ENCODE measurements at places on chromosomes 11 and 22.

GRCh38 chr22:49691256-49691655 lies 136.4 kb downstream of the BRD1 start:
- no peak for ATAC-seq

- no peak for ATAC-seq
Observed at GRCh38 chr11:116701876-116702275, 70.9 kb downstream of the BUD13 start.

DNA sequence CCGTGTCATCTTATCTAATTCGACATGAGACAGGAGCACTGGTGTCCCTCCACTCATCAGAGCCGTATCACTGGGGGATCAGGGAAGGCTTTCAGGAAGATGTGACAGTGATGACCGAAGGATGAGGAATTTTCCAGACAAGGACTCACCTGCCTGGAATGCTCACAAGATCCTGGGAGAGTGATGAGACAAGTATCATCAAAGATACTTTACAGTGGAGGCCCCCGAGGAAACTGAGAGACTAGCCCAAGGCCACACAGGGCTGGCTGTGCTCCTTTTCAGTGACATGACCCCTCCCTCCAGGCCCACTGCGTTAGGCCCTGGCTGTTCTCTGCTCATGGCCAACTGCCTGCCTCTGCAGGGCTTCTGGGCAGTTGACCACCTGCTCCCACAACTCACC lies 13.0 kb downstream of the CLPB start:
- no peak for ATAC-seq

DNA sequence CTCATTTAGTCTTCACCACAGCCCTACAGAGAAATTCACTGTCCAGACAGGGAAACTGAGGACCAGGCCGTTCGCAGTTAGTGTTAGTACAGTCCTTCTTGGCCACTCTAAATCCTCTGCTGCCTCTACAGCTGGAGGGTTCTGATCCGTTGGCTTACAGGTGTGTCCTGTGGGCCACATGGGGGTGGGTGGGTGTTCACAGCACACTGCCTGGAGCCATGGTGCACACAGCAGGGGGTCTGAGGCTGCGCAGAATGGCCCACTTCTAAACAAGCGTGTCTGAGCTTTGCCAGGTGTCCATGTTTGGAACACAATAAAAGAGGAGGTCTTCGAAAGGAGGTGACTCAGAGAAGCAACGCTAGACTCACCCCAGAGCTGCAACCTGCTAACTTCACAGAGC lies 249.0 kb downstream of the ST3GAL4 start:
- ATAC-seq: no peak

DNA sequence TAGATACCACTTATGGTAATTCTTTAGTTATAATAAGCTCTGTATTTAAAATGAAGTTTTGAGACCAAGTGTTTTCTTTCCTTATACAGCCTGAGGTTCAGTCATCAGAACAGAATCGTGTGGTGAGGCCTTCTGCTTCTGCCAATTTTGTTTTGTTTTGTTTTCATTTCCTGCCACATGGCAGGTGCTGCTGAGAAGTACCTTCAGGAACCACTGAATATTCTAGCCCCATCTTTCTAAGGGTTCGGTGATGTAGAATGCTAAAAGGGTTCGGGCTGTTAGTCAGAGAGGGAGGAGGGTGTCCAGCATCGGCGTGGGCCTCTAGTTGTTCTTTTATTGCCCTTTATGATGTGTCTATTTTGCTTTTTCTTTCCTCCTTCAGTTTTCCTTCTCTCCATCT lies 25.8 kb downstream of the TNRC6B start:
- ATAC-seq: peak; percentile 86

DNA sequence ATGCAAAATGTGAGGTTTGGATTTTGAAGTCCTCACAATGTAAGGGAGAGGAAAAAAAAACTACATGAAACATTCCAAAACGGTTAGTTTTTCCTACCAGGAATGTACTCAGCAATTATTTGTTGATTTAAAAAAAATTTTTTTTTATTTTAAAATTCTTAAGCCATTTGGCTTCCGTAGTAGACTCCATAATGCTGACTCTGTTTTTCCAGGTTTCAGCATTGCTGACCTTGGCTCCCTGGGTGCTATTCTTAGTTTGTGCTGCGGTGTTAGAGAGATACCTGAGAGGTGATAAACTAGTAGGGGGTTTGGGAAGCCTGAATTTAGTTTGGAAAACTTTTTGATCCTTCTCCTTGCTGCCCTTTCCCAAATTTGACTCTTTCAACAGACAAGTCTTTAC lies 10.6 kb downstream of the STT3A start:
- ATAC-seq: no peak

DNA sequence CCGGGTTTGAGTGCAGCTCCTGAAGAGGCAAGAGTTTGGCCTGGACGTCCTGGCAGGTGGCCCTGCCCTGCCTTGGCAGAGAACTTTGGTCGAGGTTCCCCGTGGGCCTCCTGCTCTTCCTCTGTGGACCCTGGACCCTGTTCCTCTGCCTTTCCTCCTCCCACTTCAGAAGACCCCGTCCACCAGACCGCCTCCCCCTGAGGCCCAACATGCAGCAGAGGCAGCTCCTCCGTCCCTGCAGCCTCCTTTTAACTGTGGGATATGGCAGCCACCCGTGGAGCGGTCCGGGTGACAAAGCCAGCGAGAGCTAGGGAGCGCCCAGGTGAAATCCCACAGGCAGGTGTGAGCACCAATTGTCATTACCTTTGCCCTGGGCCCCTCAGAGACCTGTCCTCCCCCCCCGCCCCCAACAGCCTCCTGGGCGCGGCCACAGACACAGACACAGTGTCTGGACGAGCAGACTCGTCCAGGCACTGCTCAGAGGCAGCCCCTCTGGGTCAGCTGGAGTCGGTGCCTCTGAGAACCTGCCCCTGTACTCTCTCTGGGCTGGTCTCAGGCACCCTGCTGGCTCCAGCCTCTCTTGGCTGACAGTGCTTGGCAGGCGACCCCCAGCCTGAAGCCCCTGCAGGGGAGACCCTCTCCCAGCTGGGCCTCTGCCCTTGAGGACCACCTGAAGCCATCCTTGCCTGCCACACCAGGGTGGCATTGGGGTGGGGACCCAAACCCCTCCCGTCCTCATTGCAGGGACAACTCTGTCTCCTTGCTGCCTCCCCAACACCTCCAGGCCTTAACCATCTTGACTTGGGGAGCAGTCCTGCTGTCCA lies 4.1 kb upstream of the PTDSS2 start:
- ATAC-seq: no peak

DNA sequence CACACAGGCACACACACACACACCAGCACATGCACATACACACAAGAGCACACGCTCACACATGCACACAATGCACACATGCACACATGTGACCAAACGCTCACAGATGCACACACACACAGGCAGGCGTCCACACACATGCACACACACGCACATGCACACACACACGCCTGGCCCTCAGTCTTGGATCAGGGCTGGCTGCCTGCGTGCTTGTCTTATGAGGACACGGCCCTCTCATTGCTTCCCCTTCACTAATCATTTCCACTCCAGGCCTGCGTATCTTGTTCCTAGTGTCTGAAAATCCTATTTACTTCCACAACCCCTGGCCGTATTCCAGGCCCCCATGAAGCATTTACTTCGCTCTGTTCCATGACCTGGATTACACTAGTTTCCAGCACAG lies 740.5 kb downstream of the BRD1 start:
- ATAC-seq: no peak

DNA sequence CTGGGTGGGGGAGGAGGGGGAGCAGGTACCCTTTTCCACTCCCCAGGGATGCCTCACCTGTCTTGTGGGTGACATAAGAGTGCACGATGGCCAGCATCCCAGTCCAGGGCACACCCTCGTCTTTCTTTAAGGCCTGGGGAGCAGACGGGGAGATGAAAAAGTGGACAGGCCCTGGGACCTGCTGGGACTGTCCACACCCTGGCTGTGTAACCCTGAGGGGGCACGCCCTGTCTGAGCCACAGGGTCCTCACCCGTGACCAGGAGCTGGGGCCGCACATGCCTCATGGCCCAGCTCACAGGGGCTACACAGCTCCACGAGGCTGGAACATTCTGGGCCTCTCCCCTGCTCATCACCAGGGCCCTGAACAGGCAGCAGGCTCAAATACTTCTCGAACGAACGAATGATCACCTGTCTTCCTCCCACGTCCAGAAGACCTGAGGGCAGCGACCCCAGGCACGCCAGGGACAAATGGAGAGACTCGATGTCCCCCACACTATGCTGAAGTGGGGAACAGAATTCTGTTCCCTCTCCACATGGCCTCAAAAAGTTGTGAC lies 123.9 kb downstream of the PHF21B start:
- ATAC-seq: no peak

- no peak for ATAC-seq
Observed at GRCh38 chr11:70481625-70482528, 83.5 kb downstream of the CTTN start.

- no peak for ATAC-seq
Observed at GRCh38 chr11:19345848-19346681, 105.3 kb upstream of the E2F8 start.

DNA sequence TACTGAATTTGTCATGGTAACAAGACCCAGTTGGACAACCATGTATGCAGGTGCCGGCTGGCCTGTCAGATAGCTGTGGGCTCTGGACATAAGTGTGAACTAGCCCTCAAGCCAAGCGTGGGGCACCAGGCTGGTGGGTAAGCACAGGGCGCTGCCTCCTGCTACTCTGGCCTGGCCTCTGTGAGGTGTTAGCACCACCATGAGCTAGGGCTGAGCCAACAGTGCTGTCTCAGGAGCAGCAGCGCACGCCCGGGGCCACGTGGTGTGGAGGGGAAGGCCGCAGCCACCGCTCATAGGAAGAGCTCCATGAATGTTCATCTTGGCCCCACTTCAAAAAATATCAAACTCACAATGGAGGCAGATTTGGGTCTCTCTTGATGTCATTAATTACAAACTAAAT lies 35.3 kb upstream of the GNB1L start:
- no peak for ATAC-seq

DNA sequence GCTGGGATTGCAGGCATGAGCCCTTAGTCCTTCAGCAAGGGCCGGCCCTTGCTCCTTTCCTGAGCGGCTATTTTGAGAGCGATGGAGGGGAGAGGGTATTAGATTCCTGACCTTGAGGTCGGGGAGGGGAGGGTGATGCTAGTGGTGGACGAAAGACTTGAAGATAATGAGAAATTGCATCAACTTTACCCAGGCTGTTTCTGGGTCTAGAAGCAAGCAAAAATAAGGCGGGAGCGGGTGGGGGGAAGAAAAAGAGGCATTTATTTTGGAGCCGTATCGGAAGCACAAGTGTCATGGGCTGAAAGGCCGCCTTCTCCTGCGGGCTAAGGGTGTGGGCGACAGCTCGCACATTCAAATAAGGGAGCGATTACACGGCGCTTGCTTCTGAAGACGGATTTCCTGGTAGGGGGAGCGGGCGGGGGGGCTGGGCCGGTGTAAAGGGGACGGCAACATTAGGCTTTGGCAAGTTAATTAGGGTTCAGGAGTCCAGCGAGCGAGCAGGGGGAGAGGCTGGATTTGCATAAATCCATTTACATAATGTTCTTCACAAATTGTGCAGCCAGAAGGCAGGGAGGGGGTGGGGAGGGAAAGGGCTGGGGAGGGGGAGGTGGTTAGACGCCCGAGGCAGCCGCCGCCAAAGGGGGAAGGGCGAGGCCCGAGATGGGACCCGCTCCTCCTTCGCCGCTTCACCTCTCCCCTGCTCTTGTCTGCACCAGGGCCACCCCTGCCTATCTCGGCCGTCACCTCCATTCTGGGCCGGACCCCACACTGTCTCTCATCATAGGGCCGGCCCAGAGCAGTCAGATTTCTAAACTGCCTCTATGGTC lies 245.9 kb downstream of the MIAT start:
- ATAC-seq: no peak

DNA sequence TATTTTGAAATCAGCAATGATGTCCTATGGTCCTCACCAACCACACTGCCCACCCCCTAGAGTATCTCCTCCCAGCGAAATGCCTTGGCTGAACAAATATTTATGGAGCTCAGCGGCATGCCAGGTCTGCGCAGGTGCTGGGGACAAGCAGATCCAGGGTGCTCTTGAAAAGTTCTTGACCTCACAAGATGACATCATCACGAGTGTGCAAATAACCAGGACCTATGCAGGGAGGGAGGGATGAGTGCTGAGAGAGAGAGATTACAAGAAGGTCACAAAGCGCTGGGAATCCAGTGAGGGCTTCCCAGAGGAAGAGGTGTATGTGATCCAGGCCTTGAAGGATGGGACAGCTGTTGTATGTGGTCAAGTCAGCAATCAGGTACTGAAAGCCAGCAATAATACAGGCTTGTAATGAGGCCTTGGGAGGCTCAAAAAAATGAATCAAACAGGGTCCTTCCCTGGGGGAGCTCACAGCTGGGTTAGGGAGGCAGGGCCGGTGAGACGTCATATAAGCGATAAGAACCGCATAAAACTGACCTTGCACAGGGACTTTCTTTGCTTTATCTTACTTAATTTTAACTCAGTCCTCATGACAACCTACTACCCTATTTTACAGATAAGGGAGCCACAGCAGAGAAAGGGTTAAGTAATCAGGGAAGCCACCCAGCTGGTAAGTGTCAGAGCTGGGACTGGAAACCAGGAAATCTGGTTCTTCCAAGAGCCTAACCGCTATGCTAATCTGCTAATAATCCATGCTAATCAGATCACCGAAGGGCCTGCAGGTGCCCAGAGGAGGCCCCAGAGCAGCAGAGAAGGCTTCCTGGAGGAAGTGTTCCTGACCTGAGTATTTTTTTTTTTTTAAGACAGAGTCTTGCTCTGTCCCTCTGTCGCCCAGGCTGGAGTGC lies 8.2 kb downstream of the ARRB1 start:
- no peak for ATAC-seq

DNA sequence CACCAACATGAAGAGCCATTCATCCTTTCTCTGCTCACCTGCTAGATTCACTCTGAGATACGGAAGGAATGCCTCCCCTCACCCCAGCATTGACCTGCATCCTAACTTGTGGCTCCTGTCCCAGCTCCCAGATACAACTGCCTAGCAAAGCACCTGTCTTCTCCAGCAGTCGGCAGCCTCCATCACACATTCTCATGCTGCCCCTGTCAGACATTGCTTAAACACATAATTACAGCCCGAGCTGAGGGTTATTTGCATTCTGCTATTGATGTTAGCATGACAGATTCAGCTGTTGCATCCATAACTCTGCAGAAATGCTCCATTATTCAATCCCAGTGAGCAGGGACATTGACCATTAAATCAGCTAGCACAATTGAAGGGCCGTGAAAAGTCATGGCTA lies 184.4 kb upstream of the NARS2 start:
- ATAC-seq: no peak

GRCh38 chr11:856397-856796 lies 13.7 kb downstream of the TSPAN4 start:
- ATAC-seq: no peak

DNA sequence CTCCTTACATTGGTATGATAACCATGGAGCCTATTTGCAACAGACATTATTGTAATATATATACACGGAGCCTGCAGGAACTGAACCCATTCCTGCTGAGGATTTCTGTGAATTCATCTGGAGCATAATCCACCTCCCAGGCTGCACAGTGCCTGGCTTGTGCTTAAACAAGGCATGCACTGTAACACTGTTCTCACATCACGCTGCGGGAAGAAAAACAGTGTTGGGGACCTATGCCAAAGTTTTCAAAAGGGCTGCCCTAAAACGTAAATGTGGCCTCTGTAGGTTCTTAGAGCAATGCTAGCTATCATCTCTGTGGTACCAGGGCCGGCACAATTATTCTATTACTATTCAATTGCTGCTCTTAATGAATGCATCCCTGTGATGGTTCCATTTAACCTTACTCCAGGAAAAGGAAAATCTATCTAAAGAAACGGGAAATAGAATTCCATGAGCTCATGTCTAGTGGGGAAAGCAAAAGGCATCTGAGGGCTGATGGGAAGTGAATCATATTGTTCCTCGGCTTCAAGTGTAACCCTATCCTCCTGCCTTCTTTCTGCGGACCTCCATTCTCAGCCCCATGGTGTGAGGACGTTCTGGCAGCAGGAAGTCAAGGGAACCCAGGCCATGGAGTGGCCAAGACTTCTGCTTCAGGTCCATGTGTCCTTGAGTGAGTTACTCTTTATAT lies 525.5 kb downstream of the SOX6 start:
- ATAC-seq: no peak

Measured in activated CD4-positive, CD25-positive, alpha-beta regulatory T cell treated with anti-CD3 and anti-CD28 coated beads, Interleukin-2, amount 50 U/mL, for 24 hours (primary cell).